CD4-positive, alpha-beta T cell treated with Interleukin-4 for 1 hour (primary cell): ENCODE measurements at places on chromosomes 11 and 22.

DNA sequence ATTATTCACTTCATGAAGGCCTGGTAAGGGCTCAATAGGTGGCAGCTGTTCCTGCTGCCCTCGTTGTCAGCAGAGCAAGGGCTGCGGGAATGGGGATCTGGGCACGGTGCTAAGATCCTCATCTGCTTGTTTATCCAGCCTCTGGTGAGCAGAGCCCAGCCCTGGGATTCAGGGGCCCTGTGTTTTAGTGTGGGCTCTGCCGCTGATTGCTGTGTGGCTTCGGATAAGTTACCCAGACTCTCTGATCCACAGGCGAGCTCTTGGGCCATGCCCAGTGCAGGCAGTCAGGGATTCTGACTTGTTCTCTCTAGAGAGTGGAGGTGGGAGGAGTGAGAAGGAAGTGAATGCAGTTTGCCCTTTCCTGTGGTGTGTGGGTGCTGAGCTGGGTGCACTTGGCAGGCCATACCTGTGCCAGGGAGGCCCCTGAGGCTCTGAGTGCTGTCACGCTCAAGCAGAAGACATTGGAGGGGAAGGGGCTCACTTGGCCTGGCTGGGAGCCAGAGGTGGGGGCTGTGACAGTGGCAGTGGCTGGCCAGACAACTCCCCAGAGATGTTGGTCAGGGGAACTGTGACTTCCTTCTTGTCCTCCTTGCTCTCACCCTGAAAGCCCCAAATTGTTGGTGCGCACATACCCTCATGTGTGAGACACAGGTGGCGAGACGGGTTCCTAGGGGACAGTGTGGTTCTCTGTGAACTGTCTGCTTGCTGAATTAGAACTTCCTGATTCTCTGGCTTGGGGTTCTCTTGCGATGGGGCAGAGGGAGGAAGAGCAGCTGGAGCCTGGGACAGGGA, 43.7 kb downstream of the CD82 start:
- peak; percentile 41 for DNase-seq

DNA sequence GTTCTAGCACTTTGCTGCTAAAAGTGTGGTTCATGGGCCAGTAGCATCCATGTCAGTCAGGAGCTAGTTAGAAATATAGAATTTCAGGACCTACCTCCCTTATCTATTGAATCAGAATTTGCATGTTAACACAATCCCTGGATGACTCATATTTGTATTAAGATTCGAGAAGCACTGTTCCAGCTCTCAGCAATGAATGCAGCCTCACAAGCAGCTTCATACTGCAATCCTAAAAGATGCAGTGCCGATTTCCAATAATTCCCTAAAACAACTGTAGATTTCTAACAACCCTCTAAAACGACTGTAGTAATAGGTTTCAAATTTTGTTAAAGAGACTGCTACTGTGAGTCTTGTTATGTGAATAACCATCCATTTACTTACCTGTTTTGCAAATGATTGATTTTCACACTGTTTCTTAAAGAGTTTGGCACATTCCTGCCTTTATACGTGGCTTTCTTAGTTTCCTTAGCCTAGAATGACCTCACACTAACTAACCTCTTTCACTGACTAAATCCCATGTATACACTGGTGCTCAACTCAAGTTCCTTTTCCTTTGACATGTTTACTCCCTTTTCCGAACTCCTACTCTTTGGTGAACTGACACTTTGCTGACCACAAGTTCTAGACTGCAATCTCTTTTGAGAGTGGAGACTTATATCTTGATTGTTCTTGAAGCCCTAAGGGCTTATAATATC, 511.8 kb downstream of the METTL15 start:
- no peak for DNase-seq

- no peak for DNase-seq
Measured at GRCh38 chr22:36422287-36423014, 34.7 kb upstream of the MYH9 start.

- DNase-seq: no peak
Measured at GRCh38 chr11:133821776-133822175, 23.5 kb downstream of the SPATA19 start.

DNA sequence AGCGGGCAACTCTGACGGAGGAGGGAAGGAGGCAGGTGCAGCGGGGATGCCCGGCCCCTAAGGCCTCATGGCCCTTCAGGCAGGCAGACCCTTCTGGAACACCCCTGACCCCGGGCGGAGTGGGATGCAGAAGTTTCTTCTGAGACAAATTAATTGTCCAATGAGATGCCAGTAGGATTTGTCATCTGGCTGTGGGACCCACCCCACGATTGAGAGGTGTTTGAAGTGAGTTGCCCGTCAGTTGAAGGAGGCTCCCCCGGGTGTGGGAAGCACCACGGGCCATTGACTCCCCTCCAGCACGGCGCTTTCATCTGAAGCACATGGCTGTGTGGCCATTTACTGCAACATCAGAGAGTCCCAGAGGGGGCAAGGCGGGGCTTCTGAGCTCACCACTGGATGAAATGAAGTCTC, 527.8 kb downstream of the BRD1 start:
- no peak for DNase-seq

GRCh38 chr11:34358258-34358727, 483 bp upstream of the ABTB2 start:
- DNase-seq: no peak

- no peak for DNase-seq
Measured at GRCh38 chr22:39574779-39575551, 4.4 kb downstream of the CACNA1I start.

GRCh38 chr11:33723238-33723881, 12.9 kb downstream of the CD59 start:
- DNase-seq: peak; percentile 33

GRCh38 chr11:125960771-125961170, 14.9 kb downstream of the VSIG10L2 start:
- DNase-seq: no peak

- DNase-seq: no peak
Measured at GRCh38 chr11:10518123-10518522, 22.9 kb downstream of the RNF141 start.

GRCh38 chr22:40138866-40139265, 38.9 kb upstream of the TNRC6B start:
- no peak for DNase-seq

- DNase-seq: no peak
Measured at GRCh38 chr11:27238811-27239210, 124.2 kb downstream of the CCDC34 start.

- no peak for DNase-seq
Measured at GRCh38 chr11:8205566-8205965, 36.7 kb upstream of the RIC3 start.

DNA sequence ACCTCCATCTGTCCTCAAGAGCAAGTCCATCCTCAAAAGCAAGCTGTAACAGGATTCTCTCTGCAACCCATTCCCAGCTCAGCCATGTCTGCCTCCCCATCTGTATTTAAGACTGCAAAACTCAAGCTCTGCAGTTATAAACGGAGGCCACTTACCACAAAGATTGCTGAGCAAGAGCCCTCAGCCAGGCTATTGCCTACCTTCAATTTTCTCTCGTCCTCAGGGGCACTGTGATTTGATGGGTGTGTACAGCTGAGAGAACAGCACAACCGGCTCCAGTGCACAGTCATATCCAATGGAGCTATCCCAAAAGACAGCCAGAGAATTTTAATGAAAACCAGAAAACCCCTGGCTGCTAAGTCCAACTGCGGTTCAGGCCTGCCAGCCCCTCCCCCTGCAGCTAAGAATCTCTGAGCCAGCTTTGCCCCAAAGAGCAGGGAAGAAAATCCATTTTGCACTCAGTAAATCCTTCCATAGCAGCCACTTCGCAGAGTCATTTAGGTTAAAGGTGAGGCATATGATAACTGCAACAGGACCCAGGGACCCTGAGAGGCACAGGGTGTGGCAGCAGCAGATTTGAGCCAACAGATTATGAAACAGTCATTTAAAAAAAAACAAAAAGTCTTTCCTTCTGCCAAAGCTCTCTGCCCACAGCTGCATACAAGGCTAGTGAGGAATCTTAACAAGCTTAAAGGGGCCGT, 37.6 kb downstream of the RAB30 start:
- no peak for DNase-seq

DNA sequence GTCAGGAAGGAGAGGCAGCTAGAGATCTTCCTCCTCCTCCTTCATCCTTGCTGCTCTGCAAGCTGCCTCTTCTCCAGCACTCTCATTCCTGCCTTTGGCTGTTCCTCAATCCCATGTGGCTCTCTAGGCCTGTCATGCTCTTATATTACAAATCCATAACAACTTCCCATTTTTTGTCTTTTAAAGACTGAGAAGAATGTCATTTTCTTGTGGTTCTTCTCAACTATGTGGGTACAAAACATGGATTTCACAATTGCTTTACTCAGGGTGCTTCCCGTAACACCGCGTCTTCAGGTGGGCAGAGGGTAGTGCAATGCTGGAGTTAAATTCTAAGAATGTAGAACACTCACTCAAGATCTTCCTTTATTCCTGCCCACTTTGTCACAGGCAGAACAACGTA, 6.8 kb upstream of the CAT start:
- no peak for DNase-seq

DNA sequence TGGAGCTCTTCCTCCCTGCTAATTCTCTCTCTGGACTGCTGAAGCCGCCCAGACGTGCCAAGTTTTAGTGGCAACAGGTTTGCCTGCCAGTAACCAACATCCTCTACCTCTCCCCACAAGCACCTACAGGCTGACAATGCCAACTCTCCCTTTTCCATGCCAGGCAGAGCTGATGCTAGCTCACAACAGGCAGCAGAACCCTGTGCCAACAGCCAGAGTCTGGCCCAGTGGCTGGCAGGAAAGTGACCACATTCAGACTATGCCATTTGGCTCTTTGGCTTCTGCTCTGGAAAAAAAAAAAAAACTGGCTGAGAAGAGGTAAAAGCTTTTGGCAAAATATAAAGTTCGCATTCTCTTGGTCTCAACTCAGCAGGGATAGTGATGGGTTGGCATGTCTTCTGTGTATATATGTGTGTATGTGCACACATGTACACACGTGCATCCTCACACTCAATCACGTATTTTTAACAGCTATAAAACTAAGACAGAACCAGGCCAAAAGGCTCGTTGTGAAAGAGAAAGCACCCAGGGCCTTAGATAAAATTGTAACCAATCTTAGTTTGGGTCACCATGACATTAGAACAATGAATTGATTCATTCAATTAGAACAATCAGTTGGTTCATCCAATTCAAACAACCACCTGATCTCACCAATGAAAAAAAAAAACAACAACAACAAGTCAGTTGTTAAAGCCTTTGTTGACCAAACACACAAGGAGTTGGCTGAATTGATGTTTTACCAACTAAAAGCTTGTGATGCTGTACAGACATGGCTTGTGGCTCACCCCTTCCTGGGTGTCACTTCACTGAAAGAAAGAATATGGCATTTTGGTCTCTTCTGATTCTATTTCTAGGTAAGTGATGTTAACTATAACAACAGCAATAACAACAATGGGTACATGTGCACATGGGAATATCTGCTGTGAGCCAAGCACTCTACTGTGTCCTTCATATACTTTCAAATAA, 48.6 kb downstream of the TRIM29 start:
- DNase-seq: no peak

DNA sequence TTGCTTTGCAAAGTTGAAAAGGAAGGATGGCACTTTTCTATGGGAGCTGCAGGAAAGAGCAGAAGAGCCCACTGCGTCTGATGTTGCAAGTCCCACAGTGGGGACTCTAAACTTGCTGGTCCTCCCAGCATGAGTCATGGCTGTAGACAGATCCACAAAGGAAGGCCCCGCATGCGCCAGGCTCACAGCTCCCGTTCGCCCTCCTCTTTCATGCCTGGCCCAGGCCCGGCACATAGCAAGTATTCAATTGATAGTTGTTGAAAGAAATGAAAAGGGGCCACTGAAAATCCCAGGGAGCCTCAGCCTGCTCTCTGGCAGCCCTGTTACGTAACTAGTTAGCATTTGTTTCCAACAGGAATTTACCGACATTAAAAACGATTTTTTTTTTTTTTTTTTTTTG, 18.9 kb downstream of the AP1B1 start:
- DNase-seq: peak; percentile 38

- no peak for DNase-seq
Measured at GRCh38 chr11:130198964-130199363, 39.4 kb downstream of the ST14 start.

GRCh38 chr11:28072321-28072720, 35.6 kb downstream of the KIF18A start:
- no peak for DNase-seq

- no peak for DNase-seq
Measured at GRCh38 chr11:109981031-109981636, 112.1 kb upstream of the ZC3H12C start.

DNA sequence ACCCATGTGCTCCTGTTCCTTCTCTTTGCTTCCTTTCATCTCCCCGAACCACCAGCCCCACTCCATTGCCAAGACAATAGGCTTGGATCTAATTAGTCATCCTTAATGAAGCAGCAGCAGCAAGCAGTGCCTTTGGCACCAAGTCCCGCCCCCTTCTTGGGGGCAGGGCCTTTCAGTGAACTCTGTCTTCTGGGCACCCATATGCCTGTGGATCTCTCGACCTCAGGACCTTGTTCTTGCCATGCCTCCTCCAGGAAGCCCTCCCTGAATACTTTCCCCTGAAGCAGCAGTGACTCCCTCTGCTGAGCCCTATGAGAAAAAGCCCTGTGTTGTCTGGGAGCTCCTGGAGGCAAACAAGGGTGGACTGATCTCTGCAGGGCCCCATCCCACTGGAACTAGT, 32.1 kb downstream of the ARHGEF17 start:
- DNase-seq: no peak

GRCh38 chr11:77269484-77270123, 31.9 kb downstream of the GDPD4 start:
- DNase-seq: no peak

- DNase-seq: no peak
Measured at GRCh38 chr11:120854988-120855387, 168.9 kb upstream of the TBCEL start.

GRCh38 chr11:117961896-117962295, 24.3 kb upstream of the IL10RA start:
- DNase-seq: no peak

- no peak for DNase-seq
Measured at GRCh38 chr11:17483505-17483904, 6.9 kb upstream of the ABCC8 start.

GRCh38 chr11:134357545-134357839, 25.7 kb downstream of the GLB1L2 start:
- DNase-seq: no peak
